NCI-H1105 treated with DMSO at 0.1 percent for 48 hours (cell line): ENCODE measurements at places on chromosomes 16 and 17.
A peak's percentile ranks its signal among the peaks of the same experiment; 100 is the strongest.

DNA sequence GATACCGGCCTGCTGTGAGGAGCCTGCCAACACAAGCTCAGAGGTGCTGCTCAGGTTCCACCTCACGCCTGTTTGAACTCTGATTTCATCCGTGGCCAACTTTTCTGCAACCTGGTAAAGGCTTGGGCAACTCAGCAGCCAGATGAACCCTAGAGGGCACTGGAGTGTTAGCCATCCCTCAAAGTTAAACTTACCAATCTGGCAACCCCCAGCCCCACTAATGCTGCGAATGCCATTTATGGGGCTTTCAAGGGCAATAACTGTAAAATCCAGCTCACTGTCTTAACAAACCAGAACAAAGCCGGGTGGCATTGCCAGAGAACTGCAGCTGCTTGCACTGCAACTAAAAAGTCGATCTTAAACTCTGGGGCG, 105.5 kb downstream of the AXIN2 start:
- DNase-seq = no peak

- peak; percentile 13 for DNase-seq
Observed at GRCh38 chr17:29933379-29933778, 3.4 kb upstream of the SSH2 start.

DNA sequence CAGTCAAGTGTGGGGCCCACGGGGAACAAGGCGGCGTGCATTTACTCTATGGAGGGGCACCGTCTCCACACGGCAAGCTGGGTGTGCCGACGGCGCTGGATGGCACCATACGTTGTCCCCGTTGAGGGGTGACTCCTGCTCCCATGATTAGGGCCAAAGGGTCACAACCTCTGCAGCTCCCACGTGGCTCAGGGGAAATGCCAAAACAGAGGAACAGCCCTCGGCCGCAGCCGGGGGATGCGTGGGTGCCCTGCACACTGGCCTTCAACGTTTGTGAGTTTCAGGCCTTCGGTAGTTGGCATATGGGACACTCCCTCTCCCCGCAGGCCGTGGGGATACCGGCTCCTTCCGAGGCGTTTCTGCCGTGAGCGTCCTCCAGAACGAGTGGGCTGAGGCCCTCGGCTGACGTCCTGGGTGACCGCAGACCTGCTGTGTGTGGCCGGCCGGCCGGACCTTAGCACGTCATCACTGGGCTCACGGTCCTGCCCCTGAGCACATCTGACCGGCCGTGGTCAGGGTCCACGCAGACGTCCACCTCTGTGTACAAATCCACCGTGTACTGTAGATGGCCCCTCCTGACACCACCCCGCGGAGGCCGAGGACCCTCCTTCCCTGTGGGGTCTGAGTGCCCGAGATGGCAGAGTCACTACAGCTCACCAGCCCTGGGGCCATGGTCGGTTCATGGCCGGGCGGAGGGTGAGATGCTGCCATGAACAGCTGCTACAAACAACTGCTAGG, 4.8 kb upstream of the METRNL start:
- DNase-seq = no peak

GRCh38 chr17:75848523-75849278, 4.5 kb upstream of the UNC13D start:
- DNase-seq = peak; percentile 22

DNA sequence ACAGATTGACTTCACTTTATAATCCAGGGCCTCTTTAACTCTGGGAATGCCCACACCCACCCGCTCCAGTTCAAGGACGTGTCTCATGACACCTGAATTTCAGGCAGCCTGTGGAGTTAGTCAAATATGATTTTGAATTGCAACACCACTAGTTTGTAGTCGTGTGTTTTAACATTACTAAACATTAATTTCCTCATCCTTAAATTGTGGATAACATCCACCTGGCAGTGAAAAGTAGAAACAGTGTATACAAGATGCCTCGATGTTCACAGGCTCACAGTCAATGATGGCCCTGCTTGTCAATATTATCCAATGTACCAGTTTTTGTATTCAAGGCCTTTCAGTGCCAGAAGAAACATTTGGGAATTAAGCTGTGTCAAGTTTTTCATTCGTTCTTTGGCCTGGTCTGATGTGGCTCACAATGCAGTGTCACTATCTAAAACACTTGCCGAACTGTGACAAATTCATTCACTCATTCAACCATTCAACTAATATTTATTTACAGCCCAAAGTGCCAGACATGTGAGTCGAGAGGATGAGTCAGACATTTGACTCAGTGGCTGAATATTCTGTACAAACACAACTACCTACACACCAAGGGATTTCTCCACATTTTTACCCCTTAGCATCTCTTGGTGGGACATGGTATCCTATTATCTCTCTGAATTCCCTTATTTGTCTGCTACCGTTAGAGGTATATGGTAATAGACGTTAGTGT, 1.4 kb downstream of the MEIOB start:
- no peak for DNase-seq

DNA sequence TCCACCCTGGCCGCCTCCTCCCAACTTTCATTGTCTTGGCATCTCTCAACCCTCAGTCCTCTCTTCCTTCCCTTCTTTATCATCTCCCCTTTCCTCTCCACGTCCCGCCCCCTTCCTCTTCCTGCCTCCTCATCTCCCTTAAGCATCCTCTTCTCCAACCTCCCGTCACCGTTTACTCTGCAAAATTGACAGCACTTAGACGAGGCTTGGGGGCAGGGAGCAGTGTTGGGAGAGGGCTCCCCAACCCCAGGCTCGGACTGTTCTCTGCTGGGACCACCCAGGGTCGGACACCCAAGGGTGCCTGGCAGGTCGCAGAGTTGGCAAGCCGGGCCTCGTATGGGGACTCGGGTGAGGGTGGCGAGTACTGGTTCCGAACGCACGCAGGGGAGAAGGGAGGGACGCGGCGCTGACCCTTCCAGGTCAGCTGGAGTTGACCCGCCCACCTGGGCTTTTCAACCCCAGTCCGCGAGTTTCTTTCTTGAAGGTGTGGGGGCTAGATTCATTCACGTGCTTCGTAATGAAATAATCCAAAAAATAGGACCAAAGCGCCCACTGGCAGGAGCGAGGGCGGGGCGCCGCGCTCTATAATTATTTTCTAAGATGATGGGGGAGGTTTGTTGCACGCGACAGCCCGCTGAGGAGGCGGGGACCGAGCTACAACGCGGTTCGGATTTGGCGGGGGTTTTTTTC, 775 bp upstream of the PAGR1 start:
- DNase-seq = peak; percentile 57

DNA sequence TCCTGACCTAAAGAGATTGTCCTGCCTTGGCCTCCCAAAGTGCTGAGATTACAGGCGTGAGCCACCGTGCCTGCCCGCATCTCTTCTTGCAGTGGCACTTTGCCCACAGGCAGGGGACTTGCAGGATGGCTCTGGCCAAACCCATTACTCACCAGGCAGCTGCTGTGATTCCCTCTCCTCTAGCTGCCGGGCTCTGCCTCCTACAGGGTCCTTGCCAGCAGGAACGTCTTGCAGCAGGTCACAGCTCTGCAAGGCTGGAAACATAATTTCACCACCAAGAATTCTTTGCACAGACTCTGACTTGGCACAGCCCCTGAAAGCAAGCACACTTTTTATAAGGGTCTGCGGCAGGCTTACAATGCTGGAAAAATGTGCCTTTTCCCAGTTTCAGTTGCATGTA, 20.3 kb downstream of the COX4I1 start:
- DNase-seq = no peak

- DNase-seq = no peak
Observed at GRCh38 chr16:64094992-64095634, 1026.8 kb downstream of the CDH11 start.

- no peak for DNase-seq
Observed at GRCh38 chr17:17609121-17609520, 17.6 kb upstream of the PEMT start.

- DNase-seq = no peak
Observed at GRCh38 chr17:28473542-28473941, at the start of gene SLC13A2. Gene SLC13A2, plus strand, starts transcription at chr17:28473644. Its CDS starts 69 bp downstream, at chr17:28473713.

GRCh38 chr16:31513126-31513525, 4.9 kb upstream of the RUSF1 start:
- DNase-seq = no peak

- no peak for DNase-seq
Observed at GRCh38 chr17:75129576-75129975, 2.0 kb downstream of the NT5C start.

- no peak for DNase-seq
Observed at GRCh38 chr16:67265834-67266233, 13.5 kb upstream of the PLEKHG4 start.

GRCh38 chr17:44124118-44124438, 637 bp upstream of the HDAC5 start:
- DNase-seq = no peak

- no peak for DNase-seq
Observed at GRCh38 chr16:3739636-3740035, 22.3 kb upstream of the TRAP1 start.

- DNase-seq = no peak
Observed at GRCh38 chr16:10339777-10340732, 45.8 kb upstream of the ATF7IP2 start.

- DNase-seq = no peak
Observed at GRCh38 chr17:82630212-82630611, 18.0 kb downstream of the WDR45B start.

DNA sequence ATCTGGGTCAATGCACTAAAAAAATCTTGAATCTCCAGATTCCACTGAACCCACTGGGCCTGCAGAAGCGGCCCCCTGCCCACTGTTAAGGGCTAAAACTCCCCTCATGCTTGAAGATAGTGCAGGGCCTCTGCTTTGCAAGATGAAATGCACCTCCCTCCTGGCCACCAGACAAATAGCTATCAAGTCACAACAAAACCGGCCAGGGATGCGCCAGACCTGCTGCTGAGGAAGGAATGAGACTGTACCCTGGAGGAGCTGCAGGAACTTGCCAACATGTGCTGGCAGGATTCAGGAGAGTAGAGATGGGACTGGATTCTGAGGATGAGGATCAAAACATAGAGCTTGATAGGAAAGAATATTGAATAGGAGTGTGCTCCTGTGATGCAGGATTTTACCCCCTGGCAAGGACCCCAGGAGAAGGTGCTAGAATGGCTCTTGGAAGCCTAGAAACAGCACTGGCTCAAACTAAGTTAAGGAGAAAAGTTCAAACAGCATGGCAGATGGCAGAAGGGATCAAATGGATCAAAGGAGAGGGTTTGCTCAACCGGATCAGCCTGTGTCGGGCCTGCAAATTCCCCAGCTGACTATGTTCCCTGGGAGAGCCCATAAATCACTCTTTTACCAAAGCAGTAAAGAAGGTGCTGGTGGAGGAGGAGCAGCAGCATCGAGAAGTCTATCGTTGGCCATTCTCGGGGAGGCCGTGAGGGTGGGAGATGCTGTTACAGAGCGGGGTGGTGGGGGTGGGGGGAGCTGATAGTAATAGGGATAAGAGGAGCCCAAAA, 27.2 kb upstream of the XYLT2 start:
- no peak for DNase-seq

DNA sequence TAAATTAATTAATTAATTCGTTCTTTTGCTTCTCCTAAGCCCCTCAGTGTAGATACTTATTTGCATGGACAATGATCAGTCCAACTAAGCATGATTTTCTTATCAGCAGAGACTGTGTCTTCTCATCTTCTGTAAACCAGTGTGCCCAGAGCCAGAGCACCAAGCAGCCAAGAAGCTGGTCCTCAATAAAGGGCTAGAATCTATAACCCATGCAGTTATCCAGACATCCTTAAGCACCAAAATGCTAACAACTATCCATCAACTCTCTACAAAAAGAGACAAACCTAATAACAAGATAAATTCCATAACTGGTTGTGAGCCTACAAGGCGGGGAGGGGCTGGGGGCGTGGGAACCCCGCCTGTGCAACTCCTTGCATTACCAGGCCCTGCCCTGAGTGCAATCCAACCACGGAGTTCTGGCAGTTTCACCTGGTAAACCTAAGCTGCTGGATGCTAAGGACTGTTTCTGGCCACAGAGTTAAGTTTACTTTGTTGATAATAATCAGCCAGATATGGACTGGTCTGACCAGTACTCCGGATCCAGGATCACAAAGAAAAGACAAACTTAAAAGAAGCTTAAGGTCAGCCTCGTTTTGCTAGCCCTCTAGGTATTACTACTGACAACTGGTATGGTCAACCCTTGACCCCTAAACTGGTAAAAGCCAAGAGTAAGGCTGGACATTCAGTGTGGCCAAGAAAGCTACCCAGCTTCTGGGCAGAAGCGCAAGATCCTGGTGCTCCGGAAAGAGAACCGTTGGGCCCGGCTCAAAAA, 51.5 kb downstream of the ZFHX3 start:
- DNase-seq = no peak

DNA sequence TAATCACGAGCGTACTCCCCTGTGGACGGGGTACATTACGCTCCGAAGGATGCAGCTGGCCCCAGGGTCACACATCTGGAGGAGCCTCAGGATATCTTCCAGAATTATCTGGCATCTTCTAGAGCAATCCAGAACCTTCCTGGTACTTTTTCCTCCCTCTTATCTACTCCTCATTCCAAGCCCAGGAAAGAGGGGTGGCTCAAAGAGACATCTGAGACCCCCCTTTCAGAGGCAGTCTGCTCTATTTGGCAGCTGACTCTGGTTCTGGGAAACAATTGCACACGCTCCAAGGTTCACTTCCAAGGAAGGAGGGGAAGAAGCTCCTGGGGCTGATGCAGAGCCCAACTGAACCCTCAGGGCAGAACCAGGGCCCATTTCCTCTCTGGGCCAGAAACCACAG, 14.9 kb downstream of the RBFOX3 start:
- no peak for DNase-seq

DNA sequence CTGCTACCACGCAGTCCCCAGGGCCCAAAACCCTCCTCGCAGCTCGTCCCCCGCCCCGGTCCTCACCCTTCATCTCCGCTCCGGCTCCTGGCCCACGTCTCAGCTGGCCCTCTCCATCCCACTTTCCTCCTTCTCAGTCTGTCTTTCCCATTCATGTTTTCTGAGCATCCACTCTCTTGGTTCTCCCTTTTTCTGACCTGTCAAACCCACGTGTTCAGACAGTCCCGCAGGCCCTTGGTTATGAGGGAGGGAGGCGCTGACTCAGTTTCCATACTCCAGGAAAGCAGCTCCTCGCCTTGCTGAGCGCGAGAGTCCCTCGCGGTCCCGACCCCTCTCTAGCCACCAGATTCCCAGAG, 392 bp upstream of the HID1 start:
- no peak for DNase-seq

DNA sequence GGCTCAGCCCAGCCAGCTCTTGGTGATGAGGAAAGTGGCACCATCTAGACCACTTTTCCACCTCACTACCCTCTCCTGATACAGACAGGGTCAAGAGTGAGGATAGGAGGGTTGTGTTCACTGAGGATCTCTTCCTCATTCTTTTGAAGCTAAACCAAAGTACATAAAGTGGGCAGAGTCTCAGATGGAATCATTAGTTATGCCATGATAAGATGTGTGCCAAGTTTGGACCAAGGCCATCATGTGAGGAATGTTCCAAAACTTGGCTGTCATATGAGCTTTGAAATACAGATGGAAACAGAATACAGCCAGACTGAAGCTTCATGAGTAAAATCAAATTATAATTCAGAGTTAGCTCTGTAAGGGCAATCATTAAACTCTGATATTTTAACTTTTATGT, 37.2 kb downstream of the ACSM1 start:
- no peak for DNase-seq
